ENCODE measurements at places on chromosomes 7 and 10. TPM values are rescaled to one million over a fixed set of nuclear protein-coding genes. Genes with fewer than 3 reads are reported as not detected.
A peak's percentile ranks its signal among the peaks of the same experiment; 100 is the strongest.

DNA sequence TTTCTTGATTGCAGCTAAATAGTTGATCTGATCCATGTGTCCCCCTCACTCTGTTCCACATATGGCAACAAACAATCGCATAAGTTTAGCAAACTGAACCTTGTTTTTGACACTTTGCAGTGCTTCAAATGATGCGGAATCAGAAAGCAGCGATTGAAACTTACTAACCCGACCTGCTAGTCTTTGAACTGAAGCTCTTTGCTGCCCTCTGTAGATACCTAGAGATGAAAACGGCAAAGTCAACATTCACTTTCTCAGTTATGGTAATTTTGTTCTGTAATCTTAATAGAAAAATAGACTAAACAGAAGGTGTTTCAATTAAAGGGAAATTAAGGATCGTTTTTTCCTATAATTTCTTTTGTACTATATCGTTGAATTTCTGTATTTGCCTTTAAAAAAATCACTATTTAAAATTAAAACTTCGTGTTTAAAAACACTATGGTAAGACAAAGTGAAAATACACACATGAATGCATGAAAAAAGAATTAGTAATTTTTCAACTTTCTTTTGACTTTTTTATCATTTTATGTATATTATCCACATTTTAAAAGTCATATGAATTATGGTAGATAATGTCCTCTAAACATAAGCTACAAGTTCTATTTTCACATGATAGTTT lies 276.5 kb downstream of the MAGI2 start:
- no peak for DNase-seq

The PRPS1L1 gene
- not detected for total RNA-seq

DNA sequence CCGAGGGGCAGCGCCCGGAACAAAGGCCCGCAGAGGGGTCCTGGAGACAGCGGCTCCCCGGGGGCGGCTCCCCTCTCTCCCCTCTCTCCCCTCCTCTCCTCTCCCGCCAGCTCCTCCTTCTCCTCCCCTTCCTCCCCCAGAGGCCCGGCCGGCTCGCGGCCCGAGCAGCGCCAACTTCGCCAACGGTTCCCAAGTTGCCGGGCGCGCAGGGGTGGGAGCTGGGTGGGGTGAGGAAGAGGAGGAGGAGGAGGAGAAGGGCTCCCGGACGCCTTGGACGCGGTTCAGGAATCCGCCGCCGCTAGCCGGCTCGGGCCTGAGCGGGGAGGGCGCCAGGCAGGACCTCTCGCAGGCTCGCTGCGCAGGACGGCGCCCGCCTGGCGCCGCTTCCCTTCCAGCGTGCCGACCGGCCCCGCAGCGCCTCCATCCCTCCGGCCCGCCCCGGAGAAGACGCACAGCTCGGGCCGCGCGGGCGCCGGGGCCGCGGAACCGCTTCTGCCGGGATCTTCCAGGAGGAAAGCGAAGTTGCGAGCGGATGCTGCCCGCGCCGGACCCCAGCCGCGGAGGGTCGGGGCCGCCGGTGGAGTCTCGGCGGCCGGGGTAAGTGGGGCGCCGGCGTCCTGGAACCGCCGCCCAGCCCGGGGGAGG lies at the start of gene CHST3:
Gene CHST3, plus strand, starts transcription at position 298 of the 645 bp plus-strand sequence. CDS start 41,448 bp downstream, outside the sequence.
- DNase-seq: peak; percentile 19

The ANK3 gene
- total RNA-seq: 85.4 TPM

The FAM24A gene
- not detected for total RNA-seq

The SLC18A3 gene
- total RNA-seq: not detected

The STEAP1 gene
- total RNA-seq: 10.6 TPM

DNA sequence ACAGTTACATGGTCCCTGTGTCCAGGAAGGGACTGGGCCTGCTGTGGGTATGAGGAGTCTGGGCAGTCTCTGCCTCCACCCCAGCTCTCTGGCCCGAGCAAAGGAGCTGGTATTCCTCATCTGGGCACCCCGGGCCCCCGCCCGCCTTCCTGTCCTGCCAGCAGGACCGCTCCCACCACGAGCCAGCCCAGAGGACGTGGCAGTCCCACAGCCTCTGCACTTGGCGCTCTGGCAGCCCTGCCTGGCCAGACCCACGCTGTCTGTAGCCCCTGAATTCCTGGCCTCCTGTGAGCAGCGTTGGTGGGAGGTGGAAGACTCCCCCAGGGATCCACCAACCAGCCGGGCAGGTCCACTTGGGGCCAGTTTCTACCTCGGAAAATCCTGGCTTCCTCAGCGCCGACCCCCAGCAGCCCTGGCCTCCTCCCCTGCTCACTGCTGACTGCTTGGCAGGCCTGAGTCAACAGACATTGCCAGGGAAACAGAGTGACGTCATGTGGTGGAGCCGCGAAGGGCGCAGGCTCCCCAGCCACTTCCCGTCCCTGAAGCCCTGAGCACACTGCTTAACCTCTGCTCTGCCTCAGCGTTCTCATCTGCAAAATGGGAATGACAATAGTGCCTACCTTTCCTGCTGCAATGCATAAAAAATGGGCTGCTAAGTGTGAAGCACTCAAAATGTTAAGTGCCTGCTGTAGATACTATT lies 21.6 kb upstream of the LIMK1 start:
- DNase-seq: peak; percentile 89

- DNase-seq: no peak
Measured at GRCh38 chr7:149334219-149334618, 72.2 kb downstream of the ZNF783 start.

DNA sequence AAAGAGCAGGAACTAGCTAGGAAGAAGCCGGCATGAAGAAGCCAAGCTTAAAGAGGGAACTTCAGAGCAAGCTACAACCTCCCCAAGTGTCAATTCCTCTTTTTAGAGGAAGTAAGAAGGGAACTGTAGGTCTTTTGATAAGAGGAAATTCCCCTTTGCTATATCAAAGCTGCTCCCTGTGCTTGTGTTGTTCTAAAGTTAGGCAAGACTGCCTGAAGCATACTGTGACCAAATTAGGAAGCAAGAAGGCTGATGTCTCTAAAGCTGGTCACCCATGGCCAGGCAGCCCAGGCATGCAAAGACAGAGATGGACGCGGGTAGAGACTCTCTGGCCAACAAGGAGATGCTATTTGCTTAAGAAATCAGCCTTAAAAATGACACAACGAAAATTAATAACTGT lies 87.9 kb downstream of the RNF216 start:
- DNase-seq: peak; percentile 66

- DNase-seq: no peak
Measured at GRCh38 chr10:54402576-54402975, 398.5 kb downstream of the PCDH15 start.

The NKX1-2 gene
- total RNA-seq: not detected

The LIPJ gene
- total RNA-seq: not detected

DNA sequence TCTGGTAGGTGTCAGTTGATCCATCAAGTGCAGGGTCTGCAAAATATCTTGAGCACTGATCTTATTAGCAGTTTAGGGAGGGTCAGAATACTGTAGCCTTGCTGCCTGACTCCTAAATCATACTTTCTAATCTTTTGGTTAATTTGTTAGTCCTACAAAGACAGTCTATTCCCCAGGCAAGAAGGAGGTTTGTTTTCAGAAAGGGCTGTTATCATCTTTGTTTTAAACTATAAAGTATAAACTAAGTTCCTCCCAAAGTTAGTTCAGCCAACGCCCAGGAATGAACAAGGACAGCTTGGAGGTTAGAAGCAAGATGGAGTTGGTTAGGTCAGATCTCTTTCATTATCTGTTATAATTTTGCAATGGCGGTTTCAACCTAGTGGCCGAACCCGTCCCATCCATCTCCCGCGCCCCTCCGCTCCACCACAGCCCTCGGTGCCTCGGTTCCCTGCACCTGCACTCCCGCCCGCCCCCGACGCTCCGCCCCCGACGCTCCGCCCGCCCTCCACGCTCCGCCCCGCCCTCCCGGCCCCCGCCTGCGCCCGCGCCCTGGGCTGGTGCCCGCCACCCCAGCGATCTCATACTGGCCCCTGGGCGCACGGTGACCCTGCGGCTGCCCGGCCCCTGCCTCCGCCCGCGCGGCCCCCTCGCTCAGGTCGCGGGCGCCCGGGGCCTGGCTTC lies at the start of gene ADCK2:
Gene ADCK2, plus strand, starts transcription at position 564 of the 681 bp plus-strand sequence. CDS start 386 bp downstream, outside the sequence.
- no peak for DNase-seq

- no peak for DNase-seq
Measured at GRCh38 chr7:66039094-66039670, 36.4 kb upstream of the ASL start.

The LRRD1 gene
- not detected for total RNA-seq

DNA sequence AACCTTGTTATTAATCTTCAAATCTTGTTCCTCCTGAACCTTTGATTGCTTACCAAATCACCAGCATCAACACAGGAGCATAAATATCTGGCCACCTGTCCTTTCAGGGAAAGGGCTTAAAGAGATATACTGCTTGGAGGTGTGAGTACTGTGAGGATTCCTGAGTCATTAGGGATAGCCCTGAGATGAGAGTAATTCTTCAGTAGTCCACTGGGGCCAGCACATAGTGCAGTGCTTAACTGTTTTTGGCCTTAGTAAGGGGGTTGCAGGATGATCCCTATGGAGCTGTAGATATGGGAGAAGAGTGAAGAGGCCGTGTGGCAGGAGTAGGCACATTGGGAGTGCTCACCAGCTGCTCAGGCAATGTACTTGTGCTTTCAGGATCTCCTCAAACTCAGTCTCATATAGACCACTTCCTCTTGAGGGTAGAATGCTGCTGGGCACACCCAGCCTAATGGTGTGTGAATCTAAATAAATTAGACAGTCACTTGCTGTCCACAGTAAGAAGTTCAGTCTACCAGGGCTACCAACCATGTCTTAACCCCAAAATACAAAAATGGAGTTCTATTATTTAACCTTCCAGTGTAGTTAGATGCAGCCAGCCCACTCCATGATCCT lies 26.5 kb upstream of the GPR141 start:
- no peak for DNase-seq

The TMEM196 gene
- total RNA-seq: not detected
